Activated CD8-positive, alpha-beta memory T cell treated with anti-CD3 and anti-CD28 coated beads, Interleukin-2, amount 50 U/mL, for 48 hours (primary cell): ENCODE measurements at places on chromosomes 13 and 19.

- no peak for DNase-seq
Measured at GRCh38 chr13:21365574-21365973, 93.5 kb downstream of the ZDHHC20 start.

DNA sequence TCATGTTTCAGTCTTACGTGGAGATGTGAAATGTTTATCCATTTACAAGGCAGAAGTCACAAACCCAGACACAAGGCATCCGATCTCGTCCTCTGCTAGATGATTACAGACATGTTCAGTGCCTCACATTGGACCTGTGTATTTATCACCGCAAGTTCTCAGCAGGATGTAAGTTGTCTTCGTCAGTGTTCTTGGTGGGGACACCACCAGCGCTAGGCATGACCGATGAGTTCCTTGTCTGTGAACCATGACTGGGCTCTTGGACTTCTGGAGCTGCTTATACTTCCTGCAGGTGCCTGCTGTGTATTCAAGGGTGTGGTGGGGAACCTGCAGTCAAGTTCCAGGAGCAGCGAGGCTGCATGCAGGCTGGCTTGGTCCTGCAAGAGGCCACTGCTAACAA, 105.4 kb downstream of the URI1 start:
- DNase-seq: no peak

GRCh38 chr13:29963089-29963488, 112.7 kb upstream of the UBL3 start:
- DNase-seq: no peak

GRCh38 chr19:56193981-56194640, 3.5 kb downstream of the ZSCAN5B start:
- no peak for DNase-seq

- DNase-seq: no peak
Measured at GRCh38 chr13:66927562-66927961, 302.6 kb downstream of the PCDH9 start.

- no peak for DNase-seq
Measured at GRCh38 chr13:77874406-77874805, 44.2 kb downstream of the EDNRB start.

- no peak for DNase-seq
Measured at GRCh38 chr13:88707646-88708045, 1036.5 kb downstream of the SLITRK5 start.

- no peak for DNase-seq
Measured at GRCh38 chr13:46536341-46536740, 16.6 kb upstream of the LRCH1 start.

- DNase-seq: no peak
Measured at GRCh38 chr19:47480658-47481057, 3.4 kb downstream of the KPTN start.

DNA sequence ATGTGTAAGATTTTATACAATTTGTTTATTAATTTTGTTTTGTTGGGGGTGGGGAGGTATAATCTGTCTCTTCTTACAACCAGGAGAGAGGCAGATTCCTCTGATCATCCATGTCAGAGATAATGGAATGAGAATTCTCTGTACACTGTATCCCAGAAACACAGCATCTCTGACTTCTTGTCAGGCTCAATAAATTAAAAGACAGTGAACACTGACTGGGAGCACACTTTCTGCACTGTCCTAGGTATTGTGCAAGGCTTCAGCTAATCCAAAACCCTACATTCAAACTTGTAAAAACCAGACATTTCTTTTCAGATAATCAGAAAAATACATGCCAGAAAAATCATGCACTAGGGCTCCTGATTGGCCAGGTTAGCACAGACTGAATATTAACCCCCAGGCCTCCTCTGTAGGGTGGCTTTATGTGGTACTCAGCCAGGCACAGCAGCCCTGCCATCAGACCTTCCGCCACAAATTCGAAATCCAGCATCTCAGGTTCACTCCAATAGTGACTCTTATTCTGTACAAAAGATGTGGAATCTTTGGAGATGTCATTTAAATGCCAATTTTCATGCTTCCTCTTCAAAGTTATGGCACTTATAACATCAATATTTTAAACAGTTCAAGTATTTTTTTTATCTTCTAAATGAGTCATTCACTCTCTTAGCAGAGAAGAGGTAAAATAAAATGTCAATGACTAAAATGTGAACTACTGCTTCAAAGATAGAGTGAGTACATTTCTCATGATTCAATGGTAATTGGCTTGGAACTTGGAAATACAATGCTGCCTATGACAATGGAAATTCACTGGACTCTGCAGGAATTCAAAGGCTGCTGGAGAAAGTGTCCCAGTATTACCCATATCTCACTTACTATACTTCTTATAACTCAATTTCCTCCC, 211.5 kb downstream of the KLF12 start:
- no peak for DNase-seq

DNA sequence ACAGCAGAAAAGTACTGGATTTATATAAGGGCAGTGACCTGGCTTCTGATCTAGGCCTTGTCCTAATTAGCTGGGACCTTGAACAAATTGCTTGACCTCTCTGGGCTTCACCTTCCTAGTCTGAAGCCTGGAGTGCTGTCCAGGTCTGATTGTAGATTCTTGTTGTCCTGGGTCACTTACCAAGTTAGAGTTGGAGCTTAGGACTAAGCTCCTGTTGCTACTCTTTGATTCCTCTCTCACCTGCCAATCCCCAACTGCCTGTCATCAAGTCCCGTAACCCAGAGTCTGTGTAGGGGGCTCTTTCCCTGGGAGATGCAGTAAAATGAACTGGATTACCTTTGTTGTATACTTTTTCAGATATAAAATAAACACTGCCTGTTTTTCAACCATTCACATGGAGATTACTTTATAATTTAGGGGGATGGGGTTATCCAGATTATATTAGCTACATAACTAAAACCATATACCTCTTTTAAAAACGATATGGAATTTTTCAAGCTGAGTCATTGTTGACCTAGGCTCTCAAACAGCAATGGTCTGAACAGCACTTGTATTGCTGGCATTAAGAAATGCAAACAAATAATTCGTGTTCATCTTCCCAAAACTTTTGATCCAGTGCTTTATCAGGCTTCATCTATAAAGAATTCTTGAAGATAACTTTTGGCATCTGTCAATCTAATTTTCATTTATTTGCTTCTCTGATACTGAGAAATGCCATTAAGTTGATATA, 5.8 kb downstream of the ARHGAP35 start:
- peak; percentile 40 for DNase-seq

GRCh38 chr13:31774186-31774750, 34.9 kb downstream of the RXFP2 start:
- DNase-seq: no peak

- DNase-seq: no peak
Measured at GRCh38 chr13:35712907-35713761, 236.6 kb upstream of the MAB21L1 start.

DNA sequence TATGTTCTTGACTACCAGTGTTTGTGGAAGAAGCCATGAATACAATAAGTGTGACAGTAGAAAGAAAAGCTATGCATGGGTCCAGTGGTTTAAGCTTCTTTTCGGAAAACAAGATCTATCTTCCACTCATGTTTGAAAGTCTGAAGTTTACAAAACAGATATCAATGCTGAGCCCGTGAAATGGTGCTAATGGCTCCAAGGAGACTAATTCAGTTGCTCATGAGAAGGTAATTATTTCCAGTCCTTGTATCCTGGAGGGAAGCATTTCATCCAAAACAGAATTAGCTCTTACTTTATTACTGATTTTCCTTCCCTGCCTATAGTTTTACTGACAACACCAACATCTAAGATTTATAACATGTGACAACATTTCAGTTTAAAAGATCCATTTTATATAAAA, 1364.9 kb downstream of the PCDH9 start:
- DNase-seq: no peak

DNA sequence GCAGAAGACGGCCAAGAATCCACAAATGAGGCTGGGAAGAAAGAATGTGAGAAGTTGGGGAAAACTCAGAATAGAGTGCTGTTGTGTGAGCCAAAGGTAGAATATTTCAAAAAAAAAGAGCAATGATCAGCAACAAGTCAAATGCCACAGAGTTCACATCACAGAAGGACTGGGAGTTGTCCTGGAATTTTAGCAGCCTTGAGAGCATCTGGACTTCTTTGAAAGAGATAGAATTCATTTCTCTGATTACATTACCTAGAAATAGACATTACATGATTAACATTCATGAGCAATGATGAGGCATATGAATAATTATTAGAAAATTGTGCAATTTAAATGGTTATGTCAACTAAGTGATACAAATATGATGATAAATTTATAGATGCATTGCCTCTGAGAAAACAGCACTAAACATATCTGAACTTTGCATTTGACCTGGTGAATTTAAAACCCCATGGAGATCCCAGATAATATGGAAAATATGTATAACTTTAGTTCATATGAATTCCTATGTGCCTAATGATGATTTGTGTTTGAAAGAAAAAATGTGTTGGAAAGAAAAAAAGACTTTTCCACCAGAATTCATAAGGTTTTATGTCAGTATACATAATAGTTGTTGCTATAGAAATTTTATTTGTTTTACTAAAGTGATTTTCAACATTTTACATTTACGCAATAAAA, 186.2 kb downstream of the POSTN start:
- no peak for DNase-seq

- DNase-seq: no peak
Measured at GRCh38 chr19:5891572-5891937, 12.0 kb downstream of the NDUFA11 start.

- DNase-seq: no peak
Measured at GRCh38 chr13:54802226-54802625, 1773.6 kb downstream of the OLFM4 start.

DNA sequence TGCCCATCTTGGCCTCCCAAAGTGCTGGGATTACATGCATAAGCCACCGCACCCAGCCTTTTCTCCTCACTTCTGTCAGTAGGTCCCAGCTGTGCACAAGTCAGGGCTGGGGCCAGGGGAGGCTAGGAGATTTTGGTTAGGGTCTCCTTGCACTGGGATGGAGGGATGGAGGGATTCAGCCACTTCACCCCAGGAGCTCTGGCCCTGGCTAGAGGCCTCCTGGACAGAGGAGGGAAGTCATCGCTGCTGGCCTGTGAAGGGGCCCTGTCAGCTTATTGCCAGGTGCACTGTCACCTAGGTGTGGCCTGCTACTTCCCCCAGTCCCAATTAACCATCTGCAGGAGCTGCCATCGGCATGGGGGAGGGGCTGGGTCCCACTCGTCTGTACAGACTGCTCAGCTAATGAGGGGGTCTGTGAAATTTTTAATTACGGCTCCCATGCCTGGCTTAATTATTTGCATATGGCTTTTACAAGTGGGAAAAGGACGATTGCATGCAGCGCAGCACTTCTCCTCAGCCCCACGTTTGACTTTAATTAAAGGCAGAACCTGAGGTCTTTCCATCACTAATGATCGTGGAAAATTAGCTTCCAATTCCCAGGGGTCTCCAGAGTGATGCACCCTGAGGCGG, 52.4 kb downstream of the CHST8 start:
- DNase-seq: no peak

DNA sequence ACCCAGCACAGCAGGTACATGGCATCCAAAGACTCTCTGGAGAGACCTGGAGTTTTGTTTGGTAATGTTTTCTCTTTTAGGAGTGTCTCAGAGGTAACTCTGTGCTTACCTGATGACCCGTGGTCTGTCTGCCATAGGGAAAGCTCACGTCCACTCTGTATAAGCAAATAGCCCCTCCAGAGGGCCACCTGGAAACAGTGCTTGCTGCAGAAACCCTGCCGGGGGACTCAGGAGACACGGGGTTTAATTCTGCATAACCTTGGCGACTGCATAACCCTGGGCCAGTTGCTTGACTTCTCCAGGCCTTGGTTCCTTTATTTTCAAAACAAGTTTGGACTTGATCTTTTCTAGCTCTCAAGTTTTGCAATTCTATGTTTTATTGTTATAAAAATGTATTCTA, 187.2 kb upstream of the SOX1 start:
- peak; percentile 8 for DNase-seq

DNA sequence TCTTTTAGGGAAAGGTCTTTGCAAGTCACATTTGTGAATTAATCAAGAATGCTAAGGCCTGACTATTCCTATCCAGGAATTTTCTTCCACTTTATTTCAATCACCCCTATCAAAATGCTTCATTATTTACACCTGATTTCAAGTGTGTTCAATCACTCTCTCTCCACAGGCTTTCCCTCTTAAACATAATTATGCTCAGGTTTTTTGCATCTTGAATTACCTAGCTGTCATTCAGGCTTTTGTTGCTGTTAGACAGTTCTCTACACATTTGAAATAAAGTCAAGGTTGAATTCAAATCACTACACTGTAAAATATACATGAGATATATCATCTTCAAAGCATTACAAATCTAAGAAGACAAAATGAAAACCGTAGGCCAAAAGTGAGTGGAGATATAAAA, 941.3 kb upstream of the SLITRK1 start:
- no peak for DNase-seq

DNA sequence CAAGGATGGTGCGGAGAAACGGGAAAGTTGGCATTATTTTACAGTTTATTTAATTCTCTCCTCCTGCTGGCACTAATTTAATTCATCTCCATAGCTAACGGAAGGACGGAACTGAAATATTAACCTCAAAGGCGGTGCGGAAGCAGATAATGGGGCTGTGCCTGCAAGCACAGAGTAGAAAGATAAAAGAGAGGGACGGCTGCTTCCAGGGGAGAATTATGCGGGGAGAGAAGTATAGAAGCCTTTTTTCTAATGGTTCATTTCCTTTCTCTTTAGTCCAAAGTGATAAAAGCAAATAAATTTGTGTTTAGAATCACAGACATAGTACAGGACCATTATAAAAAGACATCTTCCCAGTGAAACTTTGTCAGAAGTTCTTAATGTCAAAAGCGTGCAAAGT, 34.5 kb upstream of the UQCRFS1 start:
- no peak for DNase-seq

- DNase-seq: peak; percentile 56
Measured at GRCh38 chr13:44649104-44649428, 72.9 kb upstream of the TSC22D1 start.

- no peak for DNase-seq
Measured at GRCh38 chr13:57673197-57673596, 41.7 kb downstream of the PCDH17 start.

DNA sequence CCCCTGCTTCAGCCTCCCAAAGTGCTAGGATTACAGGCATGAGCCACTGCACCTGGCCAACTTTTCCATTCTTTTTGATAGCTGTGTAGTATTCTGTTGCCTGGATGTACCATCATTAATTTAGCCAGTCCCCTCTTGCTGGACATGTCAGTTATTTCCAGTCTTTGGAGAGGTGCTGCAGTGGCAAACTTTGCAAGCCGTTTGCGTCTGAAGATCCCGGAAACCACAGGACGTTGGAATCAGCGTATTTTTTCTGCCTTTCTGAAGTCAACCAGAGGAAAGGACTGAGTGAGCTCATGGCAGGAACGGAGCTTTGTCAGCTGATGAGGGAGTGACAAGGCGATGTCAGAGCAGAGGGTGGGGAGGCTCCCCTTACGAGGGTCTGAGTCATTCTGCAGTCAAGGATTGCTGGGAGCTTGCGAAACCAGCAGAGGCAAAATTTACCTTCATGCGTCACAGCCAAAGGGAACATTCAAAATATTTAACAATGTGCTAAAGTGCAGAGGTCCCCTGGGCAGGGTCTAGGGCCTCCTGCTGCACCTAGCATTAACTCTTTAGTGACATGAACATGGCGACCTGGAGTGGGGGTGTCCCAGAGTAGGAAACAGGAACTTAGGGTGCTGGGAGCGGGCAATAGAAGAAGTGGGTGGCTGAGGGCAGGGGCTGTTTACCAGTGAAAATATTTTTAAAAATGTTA, 5.6 kb downstream of the C5AR1 start:
- no peak for DNase-seq

GRCh38 chr13:42275098-42275471, 3.1 kb downstream of the AKAP11 start:
- DNase-seq: no peak
